Smooth muscle cell of the pulmonary artery (primary cell): ENCODE measurements at places on chromosomes 1 and 21. TPM values are rescaled to one million over a fixed set of nuclear protein-coding genes. Genes with fewer than 3 reads are reported as not detected.

Gene LINGO4
- not detected in 2 replicates for total RNA-seq

Gene MACF1
- total RNA-seq: 459 and 517 TPM in 2 replicates

Gene GBP7
- not detected in 2 replicates for total RNA-seq

Gene SPATA21
- not detected in 2 replicates for total RNA-seq

Gene ABCG1
- total RNA-seq: 1.0 and 3.3 TPM in 2 replicates

Gene KCNA2
- total RNA-seq: 0.07 TPM in 1 of 2 replicates, not detected in the other

Gene VHLL
- total RNA-seq: 0.13 and 0.92 TPM in 2 replicates

Gene LHX8
- not detected in 2 replicates for total RNA-seq

Gene LRRC42
- 30.9 and 34.6 TPM in 2 replicates for total RNA-seq

Gene NOS1AP
- total RNA-seq: 0.20 TPM in 1 of 2 replicates, not detected in the other

Gene TESK2
- 1.3 and 4.9 TPM in 2 replicates for total RNA-seq
